ENCODE measurements at places on chromosomes 12 and 14. TPM values are rescaled to one million over a fixed set of nuclear protein-coding genes. Genes with fewer than 3 reads are reported as not detected.

DNA sequence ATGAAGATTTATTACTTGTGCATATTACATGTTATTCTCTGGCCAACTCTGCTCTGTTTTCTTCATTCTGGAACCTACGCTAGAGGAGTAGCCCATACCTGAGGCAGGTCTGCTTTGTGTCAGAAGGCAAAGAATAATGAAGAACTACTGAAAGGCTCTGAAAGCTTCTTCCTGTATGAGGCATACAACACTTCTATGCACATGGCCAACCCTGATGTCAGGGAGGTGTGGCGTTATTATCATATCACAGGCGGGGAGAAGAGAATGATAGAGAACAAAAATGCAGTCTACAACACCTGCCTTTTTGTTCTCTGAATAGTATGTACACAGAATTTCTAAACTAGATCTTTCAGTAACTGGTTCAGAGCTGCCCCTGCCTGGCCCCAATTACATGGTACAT lies 32.5 kb upstream of the CRY1 start:
- no peak for DNase-seq

CSAD gene
- total RNA-seq = 9.2 TPM

- no peak for DNase-seq
Observed at GRCh38 chr12:47164724-47165439, 85.1 kb upstream of the AMIGO2 start.

GRCh38 chr14:65922142-65922541 lies 509.6 kb downstream of the FUT8 start:
- DNase-seq = no peak

- DNase-seq = no peak
Observed at GRCh38 chr12:105822131-105823105, 316.3 kb downstream of the NUAK1 start.

- peak; percentile 52 for DNase-seq
Observed at GRCh38 chr12:121697093-121697698, 15.4 kb upstream of the TMEM120B start.

TSPAN19 gene
- not detected for total RNA-seq

GRCh38 chr14:66405158-66405557 lies 81.0 kb upstream of the CCDC196 start:
- peak; percentile 10 for DNase-seq

APOLD1 gene
- total RNA-seq = 3.3 TPM

DNA sequence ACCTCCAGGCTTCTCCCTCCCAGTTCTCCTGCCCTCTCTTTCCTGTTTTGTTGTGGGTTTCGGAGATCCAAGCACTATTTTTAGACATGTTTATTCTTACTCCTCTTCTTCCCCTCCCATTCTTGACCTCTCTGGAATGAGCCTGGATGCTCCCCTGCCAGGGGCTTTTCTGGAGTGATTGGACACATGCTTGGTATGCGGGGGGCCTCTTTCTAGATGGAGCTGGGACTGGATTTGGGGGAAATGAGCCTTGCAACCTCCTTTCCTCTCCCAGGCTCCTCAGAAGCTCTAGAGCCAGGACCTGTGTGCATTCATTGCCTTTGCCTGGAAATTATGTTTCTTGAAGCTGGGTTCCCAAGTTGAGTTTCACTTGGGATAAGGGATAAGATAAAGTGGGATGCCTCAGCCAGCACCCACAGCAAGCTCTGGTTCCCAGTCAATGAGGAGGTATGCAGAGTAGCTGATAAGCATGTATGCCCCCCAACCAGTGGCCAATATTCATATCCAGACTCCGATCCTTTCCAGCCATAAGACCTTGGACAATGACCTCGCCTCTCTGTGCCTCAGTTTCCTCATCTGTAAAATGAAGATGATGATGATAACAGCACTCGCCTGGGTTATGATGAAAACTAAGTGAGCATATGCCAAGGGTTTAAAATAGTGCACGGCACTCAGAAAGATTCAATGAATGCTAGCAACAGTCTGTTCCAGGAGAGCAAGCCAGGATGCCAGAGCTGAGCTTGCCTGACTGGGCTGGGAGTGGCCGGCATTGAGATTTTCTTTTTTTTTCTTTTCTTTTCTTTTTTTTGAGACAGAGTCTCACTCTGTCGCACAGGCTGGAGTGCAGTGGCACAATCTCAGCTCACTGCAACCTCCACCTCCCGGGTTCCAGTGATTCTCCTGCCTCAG lies 97.8 kb downstream of the SCARB1 start:
- no peak for DNase-seq

KRT83 gene
- 0.05 TPM for total RNA-seq

- DNase-seq = no peak
Observed at GRCh38 chr12:87155621-87156020, 873.6 kb downstream of the C12orf50 start.

AVPR1A gene
- not detected for total RNA-seq

DNA sequence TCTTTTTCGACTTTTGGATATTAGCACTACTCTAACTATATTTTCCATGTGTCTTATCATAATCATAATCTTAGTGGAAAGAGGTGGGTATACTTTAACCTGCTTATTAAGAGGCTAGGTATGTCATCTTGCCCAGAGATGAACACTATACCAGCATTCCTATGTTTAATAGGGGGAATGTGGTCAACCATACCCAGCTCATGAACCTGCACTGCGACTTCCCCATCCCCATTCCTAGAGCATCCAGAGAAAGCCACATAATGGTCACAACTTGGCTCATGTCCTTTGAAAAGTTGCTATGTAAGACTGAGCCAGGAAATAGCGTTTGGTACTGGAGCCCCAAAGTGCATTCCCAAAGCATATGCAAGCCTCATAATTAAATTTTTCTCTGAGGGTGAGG lies 55.2 kb downstream of the TMCC3 start:
- DNase-seq = no peak

DNA sequence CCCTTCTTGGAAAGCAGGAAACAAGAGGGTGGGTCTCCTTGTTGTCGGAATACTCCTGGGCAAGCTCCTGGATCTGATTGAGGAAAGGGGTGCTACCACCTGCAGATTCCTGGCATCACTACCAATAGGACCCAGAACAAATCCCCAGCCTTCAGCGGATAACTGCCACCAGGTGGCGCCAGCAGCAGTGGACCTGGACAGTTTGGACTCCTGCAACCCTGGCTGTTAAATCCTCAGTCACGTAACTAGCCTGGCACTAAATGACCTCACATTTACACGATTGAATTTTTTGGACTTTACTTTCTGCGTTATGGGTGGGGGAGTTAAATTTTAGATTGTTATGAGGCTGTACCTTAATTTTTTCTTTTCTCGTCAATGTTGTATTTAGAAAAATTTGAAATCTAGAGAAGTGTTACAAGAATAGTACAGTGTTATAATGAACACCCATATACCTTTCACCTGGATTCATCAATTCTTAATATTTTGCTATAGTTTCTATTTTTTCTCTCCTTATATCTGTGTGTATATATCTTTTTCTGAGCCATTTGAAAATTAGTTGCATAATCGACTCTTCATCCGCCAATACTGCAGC lies 95.6 kb downstream of the GAS2L3 start:
- DNase-seq = peak; percentile 66

GRCh38 chr14:100386121-100386520 lies 63.0 kb downstream of the SLC25A47 start:
- no peak for DNase-seq

GRIP1 gene
- not detected for total RNA-seq

- DNase-seq = no peak
Observed at GRCh38 chr12:90207799-90208198, 499.2 kb upstream of the ATP2B1 start.
